MV-4-11 (cell line): ENCODE measurements at places on chromosomes 1 and 21.

GRCh38 chr1:7366286-7366954 lies 404.7 kb upstream of the VAMP3 start:
- DNase-seq = no peak

GRCh38 chr1:77360256-77360655 lies 78.4 kb downstream of the AK5 start:
- no peak for DNase-seq

- DNase-seq = no peak
Measured at GRCh38 chr1:22331618-22332423, 119.8 kb upstream of the ZBTB40 start.

GRCh38 chr1:200982071-200982945 lies 41.2 kb downstream of the KIF21B start:
- peak; percentile 12 for DNase-seq

GRCh38 chr1:151406176-151406575 lies 6.8 kb downstream of the PSMB4 start:
- DNase-seq = no peak

GRCh38 chr1:55816456-55817426 lies 601.6 kb upstream of the USP24 start:
- DNase-seq = no peak

DNA sequence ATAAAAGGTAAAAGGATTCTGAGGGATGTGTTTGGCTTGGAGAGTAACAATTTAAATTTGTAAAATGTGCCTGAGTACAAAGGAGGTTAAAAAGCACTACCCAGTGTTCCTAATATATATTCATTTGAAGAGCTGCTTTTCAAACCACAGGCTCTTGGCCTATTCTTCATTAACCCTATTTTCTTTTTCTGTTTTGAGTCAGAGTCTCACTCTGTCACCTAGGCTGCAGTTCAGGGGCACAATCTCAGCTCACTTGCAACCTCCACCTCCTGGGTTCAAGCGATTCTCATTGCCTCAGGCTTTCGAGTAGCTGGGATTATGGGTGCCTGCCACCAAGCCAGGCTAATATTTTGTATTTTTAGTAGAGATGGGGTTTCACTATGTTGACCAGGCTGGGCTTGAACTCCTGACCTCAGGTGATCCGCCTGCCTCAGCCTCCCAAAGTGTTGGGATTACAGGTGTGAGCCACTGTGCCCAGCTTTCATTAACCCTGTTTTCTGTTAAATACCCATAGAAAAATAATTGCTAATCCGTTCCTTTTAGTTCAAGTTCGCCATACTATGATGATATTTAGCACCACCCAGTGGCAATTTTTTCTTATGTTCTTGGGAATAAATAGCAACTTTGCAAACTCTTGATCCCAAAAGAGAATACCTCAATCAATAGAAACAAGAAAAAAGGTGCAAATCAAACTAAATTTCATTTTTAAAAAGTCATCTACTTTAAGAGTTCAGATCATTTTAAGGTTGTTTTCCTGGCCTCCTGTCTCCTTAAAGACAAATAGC lies 30.5 kb downstream of the ZBTB8OS start:
- DNase-seq = peak; percentile 11

GRCh38 chr21:45079351-45079750 lies 5.0 kb downstream of the ADARB1 start:
- peak; percentile 32 for DNase-seq

DNA sequence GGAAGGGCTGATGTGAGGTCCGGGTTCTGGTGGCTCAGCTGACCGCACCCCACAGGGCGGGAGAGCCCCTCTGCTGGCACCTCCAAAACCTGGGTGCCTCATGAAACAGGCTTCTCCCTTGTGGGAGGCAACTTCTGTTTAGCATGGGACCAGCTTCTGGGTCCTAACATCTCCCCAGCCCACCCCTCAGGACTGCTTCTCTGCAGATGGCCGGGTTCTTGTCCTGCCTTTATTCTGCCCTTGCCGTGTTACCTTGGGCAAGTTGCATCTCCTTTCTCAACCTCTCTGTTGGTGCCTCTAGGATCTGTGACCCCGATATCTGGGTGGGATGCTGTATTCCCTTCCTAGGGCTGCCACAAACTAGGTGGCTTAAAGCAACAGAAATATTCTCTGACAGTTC lies 15.0 kb upstream of the TTC22 start:
- DNase-seq = no peak
